Right lobe of liver (tissue), 6 donors: ENCODE measurements at places on chromosomes 1 and 21. TPM values are rescaled to one million over a fixed set of nuclear protein-coding genes. Genes with fewer than 3 reads are reported as not detected.

DNA sequence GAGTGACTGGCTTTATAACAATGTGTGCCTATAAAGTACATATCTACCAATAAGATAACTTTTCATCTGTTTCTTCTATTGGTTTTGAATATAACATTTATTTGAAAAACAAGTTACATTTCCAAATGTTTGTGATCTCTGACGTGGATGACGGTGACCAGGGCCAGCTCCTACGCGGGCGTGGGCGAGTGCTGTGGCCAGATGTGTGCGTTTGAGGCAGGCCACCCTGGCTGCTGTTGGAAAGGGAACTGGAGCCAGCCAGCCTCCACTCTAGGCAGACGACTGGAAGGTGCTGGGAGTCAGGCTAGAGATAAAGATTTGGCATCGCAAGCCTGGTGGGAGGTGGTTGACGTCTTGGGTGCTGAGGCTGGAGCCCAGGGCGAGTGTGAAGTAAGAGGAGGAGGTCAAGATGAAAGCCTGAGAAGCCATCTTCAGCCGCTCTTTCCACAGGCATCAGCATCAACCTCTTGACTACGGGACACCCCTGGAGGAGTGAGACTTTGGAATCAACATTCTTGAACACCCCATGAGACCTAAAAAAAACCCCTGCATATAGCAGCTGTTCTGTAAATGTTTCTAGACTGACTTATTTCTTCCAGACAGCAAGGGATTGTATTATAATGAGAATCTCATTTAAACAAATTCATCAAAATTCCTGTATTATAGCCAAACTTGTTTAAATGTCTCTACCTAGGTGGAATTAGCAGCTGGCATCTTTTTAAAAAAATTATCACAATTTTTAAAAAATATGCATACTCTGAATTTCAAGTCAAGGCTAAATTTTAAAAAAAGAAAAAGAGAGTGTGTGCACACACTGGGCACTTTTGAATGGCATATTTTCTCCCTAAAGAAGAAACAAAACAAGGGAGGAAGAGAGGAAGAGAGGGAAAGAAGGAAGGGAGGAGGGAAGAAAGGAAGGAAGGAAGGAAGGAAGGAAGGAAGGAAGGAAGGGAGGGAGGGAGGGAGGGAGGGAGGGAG is 112.5 kb upstream of the SLC44A3 start:
- no peaks in the 10 kb centered on the region for H3K36me3 ChIP-seq
- H3K4me1 ChIP-seq: no peaks in the 10 kb centered on the region
- no peaks in the 10 kb centered on the region for H3K27me3 ChIP-seq
- DNase-seq: no peak
- H3K4me3 ChIP-seq: no peak overlapping the region
- no peak overlapping the region for H3K27ac ChIP-seq

GRCh38 chr1:66690666-66691381 is 61.4 kb upstream of the DYNLT5 start:
- H3K4me1 ChIP-seq: no peaks in the 10 kb centered on the region
- no peak overlapping the region for H3K27ac ChIP-seq
- H3K4me3 ChIP-seq: no peak overlapping the region
- no peaks in the 10 kb centered on the region for H3K36me3 ChIP-seq

DNA sequence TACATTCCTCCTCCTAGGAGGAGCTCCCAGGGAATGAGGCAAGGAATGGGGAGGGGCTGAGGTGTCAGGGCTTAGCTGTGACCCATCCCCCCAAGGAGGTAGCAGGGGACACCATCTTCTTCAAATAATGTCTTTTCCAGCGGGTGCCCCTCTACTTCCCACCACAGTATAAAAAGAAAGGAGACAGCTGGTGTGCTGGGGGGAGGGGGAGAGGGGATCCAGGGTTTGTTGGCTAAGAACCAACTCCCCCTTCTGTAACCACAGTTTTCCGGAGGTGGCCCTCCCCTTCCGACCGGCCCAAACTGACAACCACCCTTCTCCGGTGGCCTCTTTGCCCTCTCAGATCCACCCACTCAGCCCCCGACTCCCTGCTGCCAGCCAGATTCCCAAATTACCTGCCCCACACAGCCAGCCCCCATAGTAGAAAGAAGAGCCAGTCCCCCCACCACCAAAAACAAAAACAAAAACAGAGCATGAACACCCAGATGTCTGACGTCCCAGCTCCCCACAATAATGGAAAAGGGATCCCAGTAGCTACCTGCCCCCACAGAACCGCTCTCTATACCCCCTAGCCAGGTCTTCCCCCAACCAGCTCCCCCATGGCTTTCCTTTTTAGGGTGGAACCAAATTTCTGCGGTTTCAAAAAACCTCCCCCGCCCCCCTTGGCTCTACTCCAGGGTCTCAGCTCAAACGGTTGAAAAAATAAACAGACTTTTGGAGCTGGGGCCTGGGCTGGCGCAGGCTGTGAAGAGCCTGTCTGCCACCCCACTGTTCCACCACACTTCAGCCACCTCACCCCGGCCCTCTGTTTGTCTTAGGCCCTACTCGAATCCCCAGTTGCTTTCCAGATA is 2.1 kb downstream of the ARHGEF2 start:
- no peaks in the 10 kb centered on the region for H3K36me3 ChIP-seq
- peak; percentile 63 for DNase-seq
- H3K27me3 ChIP-seq: no peaks in the 10 kb centered on the region
- no peaks in the 10 kb centered on the region for H3K4me1 ChIP-seq
- peak overlapping the region; percentile 63 for H3K4me3 ChIP-seq
- H3K27ac ChIP-seq: peak overlapping the region; percentile 77

OR6N2 gene
- not detected for total RNA-seq

- no peak for DNase-seq
- no peak overlapping the region for H3K4me3 ChIP-seq
- no peaks in the 10 kb centered on the region for H3K36me3 ChIP-seq
- no peaks in the 10 kb centered on the region for H3K27me3 ChIP-seq
- no peak overlapping the region for H3K27ac ChIP-seq
These were observed 60.8 kb downstream of the ZNF684 start for GRCh38 chr1:40592107-40592803.

ANGPTL3 gene
- 227 TPM for total RNA-seq

EPHB2 gene
- 0.24 TPM for total RNA-seq

GRCh38 chr1:20465187-20465586 is 20.8 kb downstream of the CAMK2N1 start:
- no peaks in the 10 kb centered on the region for H3K27me3 ChIP-seq
- no peak overlapping the region for H3K4me3 ChIP-seq
- no peaks in the 10 kb centered on the region for H3K36me3 ChIP-seq
- no peak for DNase-seq

GRCh38 chr21:16022921-16023320 is 293.1 kb downstream of the USP25 start:
- no peak overlapping the region for H3K4me3 ChIP-seq
- no peaks in the 10 kb centered on the region for H3K27me3 ChIP-seq
- no peaks in the 10 kb centered on the region for H3K4me1 ChIP-seq
- H3K27ac ChIP-seq: no peak overlapping the region
- no peak for DNase-seq

CD58 gene
- 5.4 TPM for total RNA-seq

DNA sequence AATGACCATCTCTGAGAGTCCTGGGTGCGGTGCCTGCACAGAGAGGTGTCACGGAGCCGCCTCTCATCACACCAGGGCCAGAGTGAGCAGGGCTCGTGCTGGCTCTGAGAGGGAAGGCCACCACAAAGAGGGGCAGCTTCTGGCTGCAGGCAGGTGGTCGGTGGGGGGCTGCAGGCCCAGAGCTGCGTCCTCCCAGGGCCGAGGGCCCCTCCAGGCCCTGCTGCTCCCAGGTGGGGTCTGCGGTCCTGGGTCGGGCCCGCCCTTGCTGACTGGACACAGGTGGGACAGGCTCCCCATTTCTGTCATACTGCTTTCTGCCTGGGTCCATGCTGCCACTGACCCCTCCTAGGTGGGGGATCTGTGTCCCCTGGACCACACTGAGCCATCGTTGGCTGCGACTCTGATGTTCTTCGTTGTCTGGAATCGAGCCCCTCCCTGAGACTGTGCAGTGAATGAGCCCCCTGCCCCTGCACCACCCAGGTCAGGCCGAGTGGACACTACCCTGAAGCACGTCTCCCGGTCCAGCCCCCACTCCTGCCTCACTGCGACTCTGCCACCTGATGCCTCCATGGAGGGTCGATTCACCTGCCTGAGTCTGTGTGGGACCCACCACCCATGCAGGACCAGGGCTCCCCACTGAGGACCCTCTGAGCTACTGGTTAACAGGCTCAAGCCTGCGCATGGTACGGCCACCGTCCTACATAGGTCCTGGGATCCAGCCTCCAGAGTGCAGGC is 332.0 kb upstream of the VAMP3 start:
- no peak for DNase-seq
- no peaks in the 10 kb centered on the region for H3K36me3 ChIP-seq
- no peak overlapping the region for H3K4me3 ChIP-seq
- H3K27me3 ChIP-seq: no peaks in the 10 kb centered on the region
- H3K27ac ChIP-seq: no peak overlapping the region

PLEKHG5 gene
- total RNA-seq: 1.4 TPM

SELL gene
- 2.3 TPM for total RNA-seq

PYHIN1 gene
- total RNA-seq: 2.2 TPM

GRCh38 chr1:67647036-67647798 is 37.8 kb upstream of the GADD45A start:
- DNase-seq: peak; percentile 93
- no peaks in the 10 kb centered on the region for H3K27me3 ChIP-seq
- H3K27ac ChIP-seq: peak overlapping the region; percentile 85
- no peak overlapping the region for H3K4me3 ChIP-seq
- H3K36me3 ChIP-seq: no peaks in the 10 kb centered on the region

DNA sequence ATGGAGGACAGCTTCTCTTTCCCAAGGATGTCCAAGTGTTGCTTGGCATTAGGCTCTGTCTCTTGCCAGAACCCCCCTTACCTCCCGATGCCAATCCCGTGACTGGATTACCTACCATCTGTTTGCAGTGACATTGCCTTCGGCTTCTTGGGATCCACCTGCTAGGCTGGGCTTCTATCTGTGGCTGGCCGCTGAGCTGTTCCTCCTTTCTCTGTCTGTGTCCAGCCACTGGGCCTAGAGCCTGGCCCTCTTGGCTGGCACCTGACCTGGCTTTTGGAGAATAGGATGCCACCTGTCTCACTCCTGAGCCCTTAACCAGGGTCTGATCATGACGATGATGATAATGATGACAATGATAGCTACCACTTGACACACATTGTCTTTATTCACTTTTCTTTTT is 41.6 kb upstream of the STUM start:
- no peak overlapping the region for H3K27ac ChIP-seq
- DNase-seq: no peak
- no peaks in the 10 kb centered on the region for H3K36me3 ChIP-seq
- H3K27me3 ChIP-seq: no peaks in the 10 kb centered on the region
- H3K4me3 ChIP-seq: no peak overlapping the region

DNA sequence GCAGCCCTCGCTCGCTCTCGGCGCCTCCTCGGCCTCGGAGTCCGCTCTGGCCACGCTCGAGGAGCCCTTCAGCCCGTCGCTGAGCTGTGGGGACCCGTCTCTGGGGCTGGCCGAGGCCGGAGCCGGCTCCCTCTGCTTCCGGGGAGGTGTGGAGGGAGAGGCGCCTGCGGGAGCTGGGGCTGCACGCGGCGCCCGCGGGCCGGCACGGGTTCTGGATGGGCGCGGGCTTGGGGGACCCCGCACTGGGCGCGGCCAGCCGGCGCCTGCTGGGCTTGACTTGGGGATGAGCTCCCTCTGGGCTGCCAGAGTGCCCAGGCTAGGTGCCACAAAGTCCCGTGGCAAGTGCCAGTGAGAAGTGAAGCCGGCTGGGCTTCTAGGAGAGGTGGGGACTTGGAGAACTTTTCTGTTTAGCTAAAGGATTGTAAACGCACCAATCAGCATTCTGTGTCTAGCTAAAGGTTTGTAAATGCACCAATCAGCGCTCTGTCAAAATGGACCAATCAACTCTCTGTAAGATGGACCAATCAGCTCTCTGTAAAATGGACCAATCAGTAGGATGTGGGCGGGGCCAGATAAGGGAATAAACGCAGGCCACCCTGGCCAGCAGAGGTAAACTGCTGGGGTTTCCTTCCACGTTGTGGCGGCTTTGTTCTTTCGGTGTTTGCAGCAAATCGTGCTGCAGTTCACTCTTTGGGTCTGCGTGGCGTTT is 20.2 kb downstream of the EXOC8 start:
- no peaks in the 10 kb centered on the region for H3K27me3 ChIP-seq
- no peaks in the 10 kb centered on the region for H3K36me3 ChIP-seq
- H3K27ac ChIP-seq: no peak overlapping the region
- DNase-seq: no peak
- no peaks in the 10 kb centered on the region for H3K4me1 ChIP-seq
- H3K4me3 ChIP-seq: no peak overlapping the region

GRCh38 chr1:8165595-8166360 is 139.7 kb upstream of the ERRFI1 start:
- no peaks in the 10 kb centered on the region for H3K27me3 ChIP-seq
- H3K4me1 ChIP-seq: no peaks in the 10 kb centered on the region
- H3K4me3 ChIP-seq: no peak overlapping the region
- no peak for DNase-seq
- H3K36me3 ChIP-seq: no peaks in the 10 kb centered on the region
- H3K27ac ChIP-seq: no peak overlapping the region

- DNase-seq: no peak
- no peaks in the 10 kb centered on the region for H3K4me1 ChIP-seq
- H3K4me3 ChIP-seq: no peak overlapping the region
- no peaks in the 10 kb centered on the region for H3K36me3 ChIP-seq
- H3K27me3 ChIP-seq: no peaks in the 10 kb centered on the region
- no peak overlapping the region for H3K27ac ChIP-seq
These were observed 157.7 kb upstream of the COL11A1 start for GRCh38 chr1:103266036-103266435.

SHISAL2A gene
- not detected for total RNA-seq

GRCh38 chr1:103087256-103087655 is 21.1 kb downstream of the COL11A1 start:
- DNase-seq: no peak
- no peaks in the 10 kb centered on the region for H3K36me3 ChIP-seq
- H3K27ac ChIP-seq: no peak overlapping the region

GRCh38 chr1:160105155-160105554 is 6.7 kb upstream of the IGSF8 start:
- no peaks in the 10 kb centered on the region for H3K27me3 ChIP-seq
- H3K36me3 ChIP-seq: no peaks in the 10 kb centered on the region
- H3K4me3 ChIP-seq: no peak overlapping the region
- no peak for DNase-seq
- H3K4me1 ChIP-seq: no peaks in the 10 kb centered on the region

GPR157 gene
- total RNA-seq: 6.6 TPM

DNA sequence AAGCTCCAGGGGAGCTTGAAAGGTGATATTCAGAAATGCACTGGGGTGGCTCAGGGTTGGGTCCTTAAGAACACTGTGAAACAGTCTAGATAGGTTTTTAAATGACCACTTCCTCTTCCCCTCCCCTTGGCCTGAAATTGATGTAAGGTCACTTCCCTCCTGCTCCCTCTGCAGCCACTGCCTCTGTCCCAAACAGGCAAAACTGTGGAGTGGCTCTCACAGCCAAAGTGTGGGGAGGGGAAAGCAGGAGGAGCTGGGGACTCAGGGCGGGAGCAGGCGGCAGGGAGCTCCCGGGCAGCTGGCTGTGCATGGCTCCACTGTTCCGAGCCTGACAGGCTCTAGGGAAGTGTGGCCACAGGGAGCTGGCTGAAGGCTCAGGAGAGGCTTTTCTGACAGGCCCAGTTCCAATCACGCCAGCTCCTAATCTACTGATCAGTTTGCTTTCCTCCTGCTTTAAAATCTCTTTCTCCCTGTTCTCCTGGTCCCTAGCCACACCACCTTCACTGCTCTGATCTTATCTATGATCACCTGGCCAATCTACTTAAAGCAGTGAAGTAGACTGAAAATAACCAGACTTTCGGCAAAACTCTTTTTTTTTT is 5.1 kb upstream of the CSRP1 start:
- no peaks in the 10 kb centered on the region for H3K36me3 ChIP-seq
- H3K4me1 ChIP-seq: no peaks in the 10 kb centered on the region
- peak; percentile 65 for DNase-seq
- no peak overlapping the region for H3K4me3 ChIP-seq
- H3K27me3 ChIP-seq: no peaks in the 10 kb centered on the region
